ENCODE measurements at places on chromosomes 1 and 21. TPM values are rescaled to one million over a fixed set of nuclear protein-coding genes. Genes with fewer than 3 reads are reported as not detected.

Gene KRTAP7-1
- total RNA-seq: not detected

Gene UBE2U
- not detected for total RNA-seq

Gene RHBDL2
- total RNA-seq: 4.5 TPM

Gene TBX15
- 7.0 TPM for total RNA-seq

Gene LCK
- not detected for total RNA-seq

Gene CDC42BPA
- total RNA-seq: 13.1 TPM

Gene PKP1
- not detected for total RNA-seq

Gene MAN1A2
- 15.3 TPM for total RNA-seq

Gene H3-3A
- total RNA-seq: 250 TPM

Gene RHEX
- total RNA-seq: not detected

Gene PGBD5
- total RNA-seq: 3.6 TPM

Gene BACH1
- 45.2 TPM for total RNA-seq
